Renal pelvis (tissue), 12 donors: ENCODE measurements at places on chromosomes 1 and 21. TPM values are rescaled to one million over a fixed set of nuclear protein-coding genes. Genes with fewer than 3 reads are reported as not detected.

DNA sequence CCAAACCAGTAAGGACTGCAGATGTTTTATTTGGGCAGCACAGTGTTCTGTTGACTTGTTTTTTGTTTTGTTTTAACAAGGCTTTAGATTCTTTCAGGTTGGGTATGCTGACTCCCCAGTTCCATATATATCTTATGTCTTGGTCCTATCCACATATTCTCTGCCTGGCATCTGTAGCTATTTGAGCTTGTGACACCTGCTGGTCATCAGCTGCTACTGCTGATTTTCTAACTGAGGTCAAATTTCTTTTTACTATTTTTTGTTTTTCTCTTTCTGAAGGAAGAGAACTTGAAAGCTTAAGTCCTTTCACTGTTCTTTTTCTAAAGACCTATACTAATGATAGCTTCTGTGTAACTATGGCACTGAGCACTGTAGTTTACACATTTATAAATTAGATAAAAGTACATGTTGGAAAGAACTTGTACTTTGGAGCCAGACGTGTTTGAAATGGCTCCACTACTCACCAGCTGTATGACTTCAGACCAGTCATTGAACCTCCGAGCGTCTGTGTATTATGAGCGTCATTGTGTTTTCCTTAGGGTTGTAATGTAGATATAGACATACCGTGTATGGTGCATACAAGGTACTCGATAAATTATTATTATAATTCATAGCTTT is 109.4 kb downstream of the NRDC start:
- DNase-seq: peak; percentile 48

- DNase-seq: no peak
Observed at GRCh38 chr21:37675202-37675801, 241.0 kb downstream of the KCNJ6 start.

GRCh38 chr1:20400341-20401177 is 85.5 kb downstream of the CAMK2N1 start:
- DNase-seq: no peak

GRCh38 chr1:1217621-1218523 is 3.9 kb upstream of the TNFRSF4 start:
- DNase-seq: no peak

GRCh38 chr1:59831529-59831928 is 16.8 kb downstream of the HOOK1 start:
- DNase-seq: no peak

GRCh38 chr1:205075642-205076155 is 8.6 kb downstream of the TMEM81 start:
- no peak for DNase-seq

GRCh38 chr1:221087919-221088318 is 208.7 kb downstream of the HLX start:
- DNase-seq: no peak

LCE1E gene
- not detected for polyA plus RNA-seq

CFHR1 gene
- polyA plus RNA-seq: 0.13 TPM

S100B gene
- 1.7 TPM for polyA plus RNA-seq

TACSTD2 gene
- polyA plus RNA-seq: 23.6 TPM
